ENCODE measurements at places on chromosomes 1 and 21.

GRCh38 chr1:160633330-160633903 lies 13.4 kb downstream of the SLAMF1 start:
- H3K4me1 ChIP-seq = no peaks in the 10 kb centered on the region
- H3K27ac ChIP-seq = no peak overlapping the region
- H3K27me3 ChIP-seq = no peaks in the 10 kb centered on the region
- H3K36me3 ChIP-seq = no peaks in the 10 kb centered on the region

GRCh38 chr1:157485793-157486192 lies 66.5 kb downstream of the FCRL5 start:
- H3K27me3 ChIP-seq = no peaks in the 10 kb centered on the region
- no peak overlapping the region for H3K27ac ChIP-seq
- H3K4me1 ChIP-seq = no peaks in the 10 kb centered on the region
- no peak for DNase-seq
- H3K36me3 ChIP-seq = no peaks in the 10 kb centered on the region

GRCh38 chr1:154420961-154421924 lies 16.1 kb downstream of the IL6R start:
- no peak for DNase-seq
- H3K4me1 ChIP-seq = no peaks in the 10 kb centered on the region
- H3K27ac ChIP-seq = no peak overlapping the region
- no peak overlapping the region for H3K4me3 ChIP-seq
- no peaks in the 10 kb centered on the region for H3K27me3 ChIP-seq

DNA sequence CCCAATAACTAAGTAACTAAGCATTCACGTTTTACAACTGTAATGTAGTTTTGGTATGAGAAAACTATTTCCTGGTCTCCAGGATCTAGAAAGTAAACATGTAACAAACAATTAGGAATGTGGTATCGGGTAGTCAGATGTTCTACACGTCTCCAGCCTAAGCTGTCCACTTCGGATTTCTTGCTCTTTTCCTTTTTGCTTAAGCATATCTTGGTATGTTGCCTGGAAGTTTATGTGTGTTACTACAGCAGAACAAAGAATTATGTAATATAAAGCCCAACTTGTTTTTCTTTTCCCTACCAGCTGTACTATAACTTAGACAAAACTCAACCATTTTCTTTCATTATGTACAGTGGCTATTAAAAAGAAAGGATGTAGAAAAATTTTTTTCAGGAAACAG lies 20.4 kb upstream of the WARS2 start:
- no peak overlapping the region for H3K27ac ChIP-seq
- no peaks in the 10 kb centered on the region for H3K4me1 ChIP-seq
- peaks cover 33% of the 10 kb centered on the region for H3K36me3 ChIP-seq
- no peak overlapping the region for H3K4me3 ChIP-seq
- H3K27me3 ChIP-seq = no peaks in the 10 kb centered on the region
